ENCODE measurements at places on chromosomes 12 and 14.

DNA sequence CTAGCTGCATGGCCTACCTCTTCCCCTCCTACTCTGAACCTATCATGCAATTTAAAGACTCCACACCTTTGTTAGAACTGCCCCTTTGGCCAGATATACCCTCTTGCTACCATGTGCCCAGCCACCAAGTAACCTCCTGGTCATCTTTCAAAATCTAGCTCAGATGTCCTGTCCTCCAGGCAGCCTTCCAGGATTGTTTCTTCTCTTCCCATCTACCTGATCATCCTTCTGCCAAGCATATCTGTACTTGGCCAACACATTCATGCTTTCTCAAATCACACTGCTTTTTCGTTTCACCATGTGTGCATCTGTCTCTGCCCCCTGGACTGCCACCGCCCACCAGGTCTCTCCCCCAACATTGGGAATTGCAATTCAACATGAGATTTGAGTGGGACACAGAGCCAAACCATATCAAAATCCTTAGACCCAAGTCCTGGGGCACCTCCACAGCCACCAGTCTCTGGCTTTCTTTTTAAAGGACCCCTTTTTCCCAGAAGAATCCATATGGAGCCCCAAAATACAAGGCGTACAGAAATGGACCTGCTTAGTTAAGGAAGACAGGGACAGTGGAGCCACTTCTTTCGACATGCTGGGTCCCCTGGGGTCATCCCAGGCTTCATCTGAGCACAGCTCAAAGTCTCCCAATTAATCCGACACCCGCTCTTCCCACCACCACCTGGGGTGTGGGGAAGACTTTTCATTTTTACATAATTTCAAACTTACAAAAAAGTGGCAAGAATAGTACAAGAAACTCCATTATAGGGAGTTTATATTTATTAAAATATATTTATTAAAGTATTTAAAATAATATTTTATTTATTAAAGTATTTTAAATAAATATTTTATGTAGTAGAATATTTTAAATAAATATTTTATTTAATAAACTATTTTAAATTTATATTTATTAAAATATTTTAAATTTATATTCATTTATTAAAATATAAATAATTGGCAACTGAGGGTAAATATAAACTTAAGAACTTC is 7.9 kb upstream of the CMKLR1 start:
- no peaks in the 10 kb centered on the region for H3K4me1 ChIP-seq
- DNase-seq, result no peak
- no peak overlapping the region for H3K4me3 ChIP-seq
- H3K27me3 ChIP-seq, result peaks cover 2% of the 10 kb centered on the region
- H3K27ac ChIP-seq, result no peak overlapping the region

GRCh38 chr12:17333287-17333686 is 727.3 kb upstream of the LMO3 start:
- no peaks in the 10 kb centered on the region for H3K4me1 ChIP-seq
- H3K27ac ChIP-seq, result no peak overlapping the region
- no peak overlapping the region for H3K4me3 ChIP-seq
- no peaks in the 10 kb centered on the region for H3K27me3 ChIP-seq
- H3K36me3 ChIP-seq, result no peaks in the 10 kb centered on the region

GRCh38 chr12:29051221-29051620 is 97.9 kb upstream of the FAR2 start:
- H3K27me3 ChIP-seq, result peaks cover 21% of the 10 kb centered on the region
- H3K27ac ChIP-seq, result no peak overlapping the region
- no peak overlapping the region for H3K4me3 ChIP-seq
- no peak for DNase-seq
- H3K36me3 ChIP-seq, result no peaks in the 10 kb centered on the region

- no peaks in the 10 kb centered on the region for H3K27me3 ChIP-seq
- no peaks in the 10 kb centered on the region for H3K36me3 ChIP-seq
- H3K4me3 ChIP-seq, result no peak overlapping the region
- DNase-seq, result no peak
- no peaks in the 10 kb centered on the region for H3K4me1 ChIP-seq
These were observed 29.1 kb downstream of the PAWR start for GRCh38 chr12:79661629-79662028.

GRCh38 chr14:74685056-74685455 is 27.8 kb downstream of the AREL1 start:
- H3K27ac ChIP-seq, result no peak overlapping the region
- H3K36me3 ChIP-seq, result peaks cover 40% of the 10 kb centered on the region
- H3K4me3 ChIP-seq, result no peak overlapping the region
- peaks cover 25% of the 10 kb centered on the region for H3K4me1 ChIP-seq
- no peaks in the 10 kb centered on the region for H3K27me3 ChIP-seq

DNA sequence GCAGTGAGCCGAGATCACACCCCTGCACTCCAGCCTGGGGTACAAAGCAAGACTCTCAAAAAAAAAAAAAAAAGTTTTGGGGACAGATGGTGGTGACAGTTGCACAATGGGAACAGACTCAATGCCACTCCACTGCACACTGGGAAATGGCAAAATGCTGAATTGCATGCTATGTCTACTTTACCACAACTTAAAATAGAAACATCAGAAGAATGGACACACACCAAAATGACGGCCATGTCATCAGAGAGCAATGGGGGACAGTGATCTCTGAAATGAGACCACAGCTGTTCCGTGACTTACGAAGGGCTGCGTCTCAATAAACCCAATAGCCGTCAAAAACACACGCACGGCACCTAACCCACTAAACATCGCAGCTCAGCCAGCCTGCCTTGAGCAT is 13.7 kb downstream of the DDX54 start:
- H3K27ac ChIP-seq, result no peak overlapping the region
- peaks cover 48% of the 10 kb centered on the region for H3K36me3 ChIP-seq
- H3K4me1 ChIP-seq, result peaks cover 2% of the 10 kb centered on the region
- no peak for DNase-seq
- H3K4me3 ChIP-seq, result no peak overlapping the region
- no peaks in the 10 kb centered on the region for H3K27me3 ChIP-seq

- peaks cover 30% of the 10 kb centered on the region for H3K4me1 ChIP-seq
- peak overlapping the region; percentile 88 for H3K4me3 ChIP-seq
- DNase-seq, result no peak
- no peaks in the 10 kb centered on the region for H3K27me3 ChIP-seq
These were observed 891 bp downstream of the SPRYD4 start for GRCh38 chr12:56469007-56469930.

DNA sequence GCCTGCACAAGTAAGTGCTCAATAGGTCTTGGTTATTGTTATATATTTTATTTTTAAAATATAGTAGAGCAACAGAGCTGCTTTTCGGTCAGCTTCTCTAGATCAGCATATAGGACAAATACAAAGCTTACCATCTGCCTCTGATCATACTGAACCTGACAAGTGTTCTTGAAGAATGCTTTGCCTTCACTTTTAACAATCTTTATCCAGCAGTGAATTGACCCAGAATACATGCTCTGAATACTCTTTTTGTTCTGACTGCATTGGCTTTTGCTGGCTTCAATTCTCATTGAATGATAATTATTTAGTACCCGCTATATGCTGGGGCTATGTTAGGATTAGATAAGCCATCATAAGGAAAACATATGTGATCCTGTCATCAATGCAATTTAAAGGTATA is 137.8 kb downstream of the DHRS2 start:
- DNase-seq, result no peak
- H3K4me1 ChIP-seq, result no peaks in the 10 kb centered on the region
- H3K4me3 ChIP-seq, result no peak overlapping the region
- peaks cover 19% of the 10 kb centered on the region for H3K27me3 ChIP-seq

GRCh38 chr12:53267306-53267998 is 647 bp upstream of the ESPL1 start:
- peaks cover 37% of the 10 kb centered on the region for H3K36me3 ChIP-seq
- H3K27me3 ChIP-seq, result no peaks in the 10 kb centered on the region
- H3K4me3 ChIP-seq, result peak overlapping the region; percentile 99
- H3K4me1 ChIP-seq, result peaks cover 50% of the 10 kb centered on the region

- H3K4me1 ChIP-seq, result peaks cover 28% of the 10 kb centered on the region
- no peak overlapping the region for H3K4me3 ChIP-seq
- DNase-seq, result no peak
- H3K27ac ChIP-seq, result peak overlapping the region; percentile 2
- H3K27me3 ChIP-seq, result peaks cover 9% of the 10 kb centered on the region
- no peaks in the 10 kb centered on the region for H3K36me3 ChIP-seq
These were observed 82.1 kb downstream of the B4GALNT3 start for GRCh38 chr12:541676-542324.

GRCh38 chr12:21538061-21538653 is 12.1 kb downstream of the SPX start:
- H3K4me3 ChIP-seq, result no peak overlapping the region
- H3K27me3 ChIP-seq, result peaks cover 7% of the 10 kb centered on the region
- no peak for DNase-seq
- H3K4me1 ChIP-seq, result no peaks in the 10 kb centered on the region

DNA sequence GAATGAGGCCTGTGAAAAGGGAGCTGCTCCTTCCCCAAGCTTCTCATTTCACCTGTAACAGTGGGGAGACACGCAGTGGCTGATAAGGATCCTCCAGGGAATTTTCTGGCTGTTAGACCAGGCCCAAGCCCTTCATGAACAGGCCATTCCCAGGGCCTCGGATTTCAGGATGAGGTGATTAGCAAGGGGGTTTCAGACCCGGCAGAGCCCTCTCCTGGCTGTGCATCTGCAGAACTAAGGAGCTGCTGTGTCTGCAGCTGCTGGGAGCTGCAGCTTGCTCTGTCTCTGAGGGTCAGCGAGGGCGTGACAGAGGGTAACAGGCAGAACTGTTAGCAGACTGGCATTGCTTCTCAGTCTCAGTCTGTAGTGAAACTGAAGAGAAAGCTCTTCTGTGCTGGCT is 110.4 kb downstream of the KCNA5 start:
- no peak for DNase-seq
- H3K27ac ChIP-seq, result no peak overlapping the region
- no peaks in the 10 kb centered on the region for H3K4me1 ChIP-seq
- peaks cover 5% of the 10 kb centered on the region for H3K27me3 ChIP-seq

DNA sequence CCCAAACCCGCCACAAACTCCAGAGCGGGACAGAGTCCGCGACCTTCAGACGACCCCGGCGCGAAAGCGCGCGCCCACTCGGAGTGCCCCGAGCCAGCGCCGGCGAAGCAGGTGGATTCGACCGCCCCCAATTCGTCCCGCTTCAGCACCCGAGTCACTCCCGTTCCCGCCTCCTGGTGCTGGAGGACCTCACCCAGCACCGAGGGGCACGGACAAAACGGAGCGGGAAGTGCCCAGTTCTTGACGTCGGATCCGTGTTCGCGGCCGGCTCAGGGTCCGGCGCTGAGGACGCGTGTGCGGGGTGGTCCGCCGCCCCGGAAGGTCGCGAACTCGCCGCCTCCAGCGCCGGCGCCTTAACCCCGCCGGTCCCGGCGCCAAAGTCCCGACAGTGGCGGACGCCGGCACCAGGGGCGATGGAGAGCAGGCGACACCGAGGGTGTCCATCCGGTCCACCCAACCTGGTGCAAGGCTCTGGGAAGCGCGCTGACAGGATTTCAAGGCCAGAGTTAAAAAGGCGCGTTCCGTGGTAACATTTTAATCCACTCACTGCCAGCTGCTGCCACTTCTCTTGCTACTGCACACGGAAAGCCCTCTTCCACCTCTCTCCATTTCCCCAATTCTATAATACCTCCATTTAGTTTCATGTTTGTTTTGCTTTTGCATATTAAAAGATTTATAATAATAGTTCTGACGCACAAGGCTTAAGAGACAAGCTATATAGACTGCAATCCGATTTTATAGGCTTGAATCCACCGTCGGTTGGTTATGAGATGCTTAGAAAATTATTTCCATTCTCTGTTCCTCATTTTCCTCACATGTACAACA is 240.0 kb upstream of the CPNE8 start:
- peaks cover 1% of the 10 kb centered on the region for H3K36me3 ChIP-seq
- H3K27me3 ChIP-seq, result peaks cover 23% of the 10 kb centered on the region
- peak overlapping the region; percentile 23 for H3K4me3 ChIP-seq
- DNase-seq, result peak; percentile 31
- peaks cover 3% of the 10 kb centered on the region for H3K4me1 ChIP-seq
- H3K27ac ChIP-seq, result no peak overlapping the region

- H3K27ac ChIP-seq, result no peak overlapping the region
- H3K4me3 ChIP-seq, result no peak overlapping the region
- peaks cover 15% of the 10 kb centered on the region for H3K4me1 ChIP-seq
- DNase-seq, result no peak
- H3K36me3 ChIP-seq, result no peaks in the 10 kb centered on the region
- peaks cover 3% of the 10 kb centered on the region for H3K27me3 ChIP-seq
These were observed 22.9 kb upstream of the DHRS7 start for GRCh38 chr14:60188115-60188514.

DNA sequence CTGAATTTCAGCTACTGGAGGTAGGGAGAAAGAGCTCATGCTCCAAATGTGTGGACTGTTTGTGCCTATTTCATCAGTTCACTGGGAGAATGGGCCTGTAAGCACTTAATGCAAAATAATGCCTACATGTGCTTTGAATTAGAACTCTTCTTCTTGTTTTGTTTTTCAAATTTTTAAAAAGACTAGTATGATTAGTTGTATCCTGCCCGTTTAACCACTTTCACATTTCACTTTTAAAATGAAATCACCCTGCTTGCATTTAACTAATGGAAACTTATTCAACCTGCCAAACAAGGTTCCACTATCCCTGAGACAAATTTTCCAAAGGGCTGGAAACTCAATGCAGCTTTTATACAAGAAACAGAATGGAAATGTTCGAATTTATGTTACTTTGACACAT is 79.7 kb downstream of the SAMD4A start:
- no peaks in the 10 kb centered on the region for H3K36me3 ChIP-seq
- peaks cover 22% of the 10 kb centered on the region for H3K27me3 ChIP-seq
- H3K4me1 ChIP-seq, result peaks cover 4% of the 10 kb centered on the region
- no peak for DNase-seq

GRCh38 chr12:57718641-57719528 is 19.7 kb downstream of the AGAP2 start:
- peak; percentile 5 for DNase-seq
- peaks cover 46% of the 10 kb centered on the region for H3K36me3 ChIP-seq
- no peak overlapping the region for H3K4me3 ChIP-seq
- H3K27me3 ChIP-seq, result no peaks in the 10 kb centered on the region
- peak overlapping the region; percentile 81 for H3K27ac ChIP-seq
- no peaks in the 10 kb centered on the region for H3K4me1 ChIP-seq

- H3K27me3 ChIP-seq, result peaks cover 18% of the 10 kb centered on the region
- no peak overlapping the region for H3K4me3 ChIP-seq
- H3K36me3 ChIP-seq, result no peaks in the 10 kb centered on the region
- H3K4me1 ChIP-seq, result no peaks in the 10 kb centered on the region
- no peak for DNase-seq
These were observed 36.6 kb upstream of the CLMN start for GRCh38 chr14:95356245-95356869.

DNA sequence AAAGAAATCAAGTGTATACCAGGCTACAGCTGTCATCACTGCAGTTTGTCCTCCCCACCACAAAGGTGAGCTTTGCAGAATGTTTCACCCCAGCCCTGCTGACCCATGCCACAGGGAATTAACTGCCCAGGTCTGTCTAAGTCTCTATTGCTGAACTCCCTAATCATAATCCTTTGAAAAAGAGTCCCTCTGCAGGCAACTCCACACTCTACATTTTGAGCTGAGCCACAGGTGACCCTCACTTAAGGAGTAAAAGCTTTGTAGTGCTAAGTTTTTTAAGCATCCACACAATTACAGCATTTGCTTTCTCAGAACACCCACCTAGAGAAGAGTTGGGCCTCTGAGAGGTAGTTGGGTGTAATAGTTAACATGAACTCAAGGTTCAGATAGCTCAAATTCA is 90.0 kb downstream of the C12orf50 start:
- no peaks in the 10 kb centered on the region for H3K4me1 ChIP-seq
- H3K27ac ChIP-seq, result no peak overlapping the region
- no peaks in the 10 kb centered on the region for H3K27me3 ChIP-seq
